Stimulated activated CD4-positive, alpha-beta T cell treated with anti-CD3 and anti-CD28 coated beads, Interleukin-12 subunit alpha, Interleukin-12 subunit beta, amount 100 ng/mL, for 48 hours (primary cell): ENCODE measurements at places on chromosomes 1 and 21.

DNA sequence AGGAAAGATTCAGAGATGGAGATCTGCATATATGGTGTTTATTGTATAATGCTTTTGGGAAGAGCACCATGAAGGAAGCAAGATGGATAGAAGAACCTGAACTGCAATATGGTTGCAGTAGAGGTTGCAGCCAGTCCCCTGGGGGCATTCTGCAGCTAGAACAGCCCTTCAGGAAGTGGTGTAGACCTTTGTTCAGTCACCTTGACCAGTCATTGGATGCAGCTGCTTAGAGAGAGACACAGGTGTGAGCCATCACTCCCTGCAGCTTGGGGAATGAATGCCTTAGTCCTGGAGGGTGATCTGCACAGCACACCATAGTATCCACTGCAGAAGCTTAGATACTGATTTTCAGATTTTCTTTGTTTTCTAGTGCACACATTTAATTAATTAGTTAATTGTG, 42.3 kb downstream of the NEK7 start:
- no peak for DNase-seq

DNA sequence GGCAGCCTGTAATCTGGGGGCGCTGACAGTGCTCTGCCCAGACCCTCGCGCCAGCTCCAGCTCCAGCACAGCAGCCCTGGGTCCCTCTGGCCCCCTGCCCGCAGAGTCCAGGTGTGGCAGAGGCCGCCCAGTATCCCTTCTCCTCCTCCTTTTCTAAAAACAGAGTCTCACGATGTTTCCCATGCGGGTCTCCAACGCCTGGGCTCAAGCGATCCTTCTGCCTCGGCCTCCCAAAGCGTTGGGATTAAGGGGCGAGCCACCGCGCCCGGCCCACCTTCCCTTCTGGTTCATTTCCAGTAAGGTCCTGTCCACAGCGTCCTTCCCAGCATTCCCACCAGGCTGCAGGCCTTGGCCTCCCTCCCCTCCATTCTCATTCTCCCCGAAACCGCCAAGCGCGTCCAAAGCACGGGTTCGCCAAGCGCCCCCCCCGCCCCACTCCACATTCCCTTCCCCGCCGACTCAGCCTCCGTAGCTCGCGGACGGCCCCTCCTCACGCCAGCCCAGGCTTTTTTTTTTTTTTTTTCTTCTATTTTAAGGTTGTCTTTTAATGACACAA, 2.0 kb upstream of the PCBP3 start:
- DNase-seq: no peak

DNA sequence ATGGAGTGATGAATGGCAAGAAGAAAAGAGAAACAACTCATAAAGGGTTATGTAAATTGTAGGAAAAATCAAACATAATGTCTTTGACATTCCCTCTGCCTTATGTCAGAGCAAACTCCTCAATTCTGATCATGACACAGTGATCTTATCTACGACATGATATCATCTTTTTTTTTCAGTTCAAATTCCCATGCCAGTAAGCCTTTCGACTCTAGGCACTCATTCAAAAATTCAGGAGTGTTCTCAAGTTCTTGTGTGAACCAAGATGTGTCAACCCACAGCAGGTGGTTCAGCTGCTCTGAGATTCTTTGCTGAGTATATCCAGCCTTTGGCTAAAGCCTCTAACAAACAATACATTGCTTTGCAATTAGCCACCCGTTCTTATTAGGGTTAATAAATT, 97.1 kb upstream of the ESRRG start:
- DNase-seq: no peak

DNA sequence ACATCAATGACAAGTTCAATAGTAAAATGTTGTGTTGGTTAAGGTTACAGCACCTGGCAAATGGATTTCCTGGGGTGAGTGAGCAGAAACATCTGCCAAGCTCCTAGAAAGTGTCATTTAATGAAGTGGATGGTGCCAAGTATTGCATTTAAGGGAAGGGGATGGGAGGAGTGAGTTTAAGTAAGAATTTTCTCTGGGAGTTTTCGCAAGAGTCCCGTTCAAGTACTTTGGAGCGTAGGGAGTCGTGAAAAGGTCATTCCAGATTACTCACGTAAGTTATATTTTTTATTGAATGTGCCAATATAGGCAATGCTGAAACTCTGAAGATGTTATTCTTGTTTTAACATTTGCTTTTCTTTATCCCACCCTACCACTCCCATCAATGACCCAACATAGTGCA, 117.4 kb upstream of the RAB3GAP2 start:
- no peak for DNase-seq

DNA sequence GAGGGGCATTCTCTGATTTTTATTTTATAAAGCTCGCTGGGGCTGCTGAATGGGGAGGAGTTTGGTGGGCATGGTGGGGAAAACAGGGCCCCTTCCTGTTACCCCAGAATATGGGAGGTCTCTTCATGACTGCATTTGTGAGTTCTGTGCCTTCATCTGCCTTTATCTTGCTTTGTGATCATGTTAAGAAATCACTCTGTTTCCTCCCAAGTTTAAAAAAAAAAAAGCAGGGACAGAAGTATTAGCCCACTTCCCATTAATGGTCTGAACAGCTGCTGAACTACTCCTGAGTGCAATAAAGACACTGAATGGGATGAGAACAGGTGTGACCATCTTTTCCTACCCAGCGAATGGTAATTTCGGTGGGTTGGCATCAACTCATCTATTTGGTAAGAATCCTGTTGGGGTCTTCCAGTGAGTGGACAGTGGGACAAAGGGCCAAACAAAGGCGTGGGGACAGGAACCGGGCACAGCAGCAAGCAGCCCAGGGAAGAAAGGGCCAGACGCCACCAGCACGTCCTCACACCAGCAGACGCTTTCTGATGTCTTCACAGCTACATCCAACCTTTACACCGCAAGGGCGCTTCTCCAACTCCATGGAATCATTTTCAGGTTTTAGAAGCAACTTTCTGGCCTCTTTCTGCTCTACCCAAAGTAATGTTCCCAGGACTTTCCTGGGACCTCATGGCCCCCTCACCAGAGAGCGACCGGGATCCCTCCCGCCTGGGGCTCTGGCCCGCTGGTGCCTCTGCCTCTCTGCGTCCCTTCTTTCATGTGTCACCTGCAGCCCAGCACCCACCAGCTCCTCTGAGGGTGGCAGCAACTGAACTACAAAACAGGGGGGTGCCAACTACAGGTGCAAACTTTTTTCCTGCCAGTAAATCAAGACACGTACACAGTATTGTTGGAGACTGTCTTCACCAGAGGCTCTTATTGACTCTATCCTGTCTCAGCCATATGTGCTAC, 160.2 kb downstream of the ADSS2 start:
- no peak for DNase-seq

DNA sequence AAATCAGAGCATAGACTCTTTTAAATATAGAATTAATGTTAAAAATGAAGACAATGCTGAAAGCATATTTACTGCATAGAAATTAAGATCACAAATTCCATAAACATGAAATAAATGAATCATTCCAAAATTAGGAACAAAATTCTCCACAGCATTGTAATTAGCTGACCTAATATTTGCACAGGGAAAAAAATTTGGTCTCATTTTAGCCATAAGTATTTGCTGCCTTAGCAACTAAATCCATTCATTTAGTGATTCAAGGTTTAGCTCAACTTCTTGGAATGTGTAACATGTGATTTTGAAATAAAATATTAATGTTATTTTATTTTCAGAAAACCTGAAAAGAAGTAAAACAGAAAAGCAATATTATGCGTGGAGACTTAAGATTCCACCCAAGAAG, 25.5 kb downstream of the ADAMTS5 start:
- no peak for DNase-seq

- no peak for DNase-seq
Measured at GRCh38 chr1:230415405-230416132, 10.6 kb downstream of the PGBD5 start.

GRCh38 chr21:28641731-28642130, 350.9 kb downstream of the LTN1 start:
- no peak for DNase-seq
